ENCODE measurements at places on chromosomes 16 and 17. TPM values are rescaled to one million over a fixed set of nuclear protein-coding genes. Genes with fewer than 3 reads are reported as not detected.

DNA sequence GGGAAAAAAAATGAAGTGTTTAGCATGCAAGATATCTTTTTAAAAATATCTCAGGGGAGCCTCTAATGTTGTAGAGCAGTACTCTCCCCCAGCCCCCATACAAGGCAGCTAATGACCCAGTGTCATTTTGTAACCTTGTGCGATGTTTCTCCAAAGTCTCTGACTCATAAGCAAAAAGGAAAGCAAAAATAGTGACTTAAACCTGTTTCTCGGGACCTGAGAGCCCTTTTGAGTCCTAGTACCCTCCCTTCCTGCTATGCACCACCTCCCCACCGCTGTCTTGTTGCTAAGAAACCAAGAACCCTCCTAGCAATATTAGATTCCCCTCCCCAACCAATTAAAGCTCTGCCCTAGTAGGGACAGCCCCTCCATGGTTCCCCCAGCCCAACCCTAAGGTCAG lies 2.8 kb downstream of the MYCBPAP start:
- DNase-seq = no peak

DNA sequence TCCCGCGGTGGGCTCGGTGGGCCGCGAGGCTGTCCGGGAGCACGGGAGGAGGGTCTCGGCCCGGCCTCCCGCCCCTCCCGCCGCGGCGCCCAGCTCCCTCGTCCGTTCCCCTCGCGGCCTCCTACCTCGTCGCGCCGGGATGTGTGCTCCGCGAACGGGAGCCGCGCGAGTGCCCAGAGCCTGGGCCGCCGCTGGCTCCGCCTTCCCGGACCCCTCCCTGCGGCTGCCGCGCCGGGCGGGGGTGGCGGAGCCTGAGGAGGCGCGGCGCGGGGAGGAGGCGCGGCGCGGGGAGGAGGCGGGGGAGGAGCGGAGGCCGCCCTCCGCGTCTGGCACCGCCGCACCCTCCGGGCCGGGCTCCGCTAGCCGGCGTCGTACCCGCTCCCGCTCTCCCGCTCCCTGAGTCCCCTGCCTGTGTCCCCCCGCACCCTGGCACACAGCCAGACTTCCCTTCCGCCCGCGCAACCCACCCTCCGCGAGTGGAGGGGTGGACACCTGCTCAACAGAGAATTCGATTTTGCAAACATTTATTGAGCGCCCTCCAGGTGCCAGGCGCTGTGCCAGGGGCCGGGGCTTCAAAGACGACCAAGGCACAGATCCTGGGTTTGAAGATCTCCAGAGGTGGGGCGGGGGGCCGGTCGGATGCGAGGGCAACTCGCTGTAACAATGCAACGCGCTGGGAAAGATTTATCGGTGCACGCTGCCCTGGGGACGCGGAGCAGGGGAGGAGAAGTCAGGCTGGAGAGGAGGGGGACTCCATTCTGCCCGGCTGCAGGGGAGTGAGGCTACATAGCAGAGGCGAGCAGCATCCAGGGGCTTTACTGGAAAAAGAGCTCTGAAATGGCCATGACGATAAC lies at the start of gene MPP3:
Gene MPP3, minus strand, starts transcription at position 171 of the 854 bp plus-strand sequence. CDS start 1,240 bp downstream, outside the sequence.
- peak; percentile 26 for DNase-seq

DNA sequence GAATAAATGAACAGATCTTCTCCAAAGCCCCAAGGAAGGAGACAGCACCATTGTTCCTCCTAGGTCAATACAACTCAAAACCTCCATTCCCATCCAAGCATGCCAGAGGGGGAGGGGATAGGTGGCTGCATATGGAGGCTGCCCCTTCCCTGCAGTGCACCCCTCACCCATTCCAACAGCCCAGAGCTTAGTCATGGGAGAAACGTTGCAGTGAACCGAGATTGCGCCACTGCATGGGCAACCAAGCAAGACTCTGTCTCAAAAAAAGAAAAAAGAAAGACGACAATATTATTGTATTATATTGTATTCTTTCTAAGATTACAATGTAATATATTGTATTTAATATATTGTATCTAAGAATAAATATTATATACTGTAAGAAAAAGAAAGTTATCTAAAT lies 36.4 kb upstream of the CD300E start:
- DNase-seq = no peak

DNA sequence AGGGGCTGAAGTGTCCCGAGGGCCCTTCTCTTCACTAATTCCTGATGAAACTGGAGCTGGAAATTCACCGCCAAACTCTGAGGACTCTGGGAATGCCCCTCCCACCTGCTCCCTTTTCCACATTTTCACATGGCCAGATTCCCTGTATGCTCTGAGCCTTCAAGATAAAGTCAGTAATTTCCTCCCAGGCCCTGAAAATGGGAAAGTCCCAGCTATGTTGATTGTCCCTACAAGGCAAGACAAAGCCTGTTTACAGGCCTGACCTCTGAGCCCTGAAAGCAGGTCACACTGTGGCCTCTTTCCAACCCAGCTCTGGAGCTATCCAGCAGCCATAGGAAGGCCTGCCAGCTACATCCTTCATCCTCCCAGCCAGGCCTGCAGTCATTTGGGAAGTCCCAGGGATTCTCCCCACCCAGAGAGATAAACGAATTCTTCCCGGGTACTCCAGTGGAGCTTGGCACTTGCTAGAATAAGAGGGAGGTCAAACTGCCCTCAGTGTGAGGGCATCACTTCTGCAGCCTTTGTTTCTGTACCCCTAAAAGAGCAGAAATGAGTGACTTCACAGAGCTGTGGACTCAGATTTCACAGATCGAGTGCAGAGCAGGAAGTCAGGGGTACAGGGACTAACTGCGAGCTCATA lies 19.6 kb upstream of the CCL2 start:
- no peak for DNase-seq

DNA sequence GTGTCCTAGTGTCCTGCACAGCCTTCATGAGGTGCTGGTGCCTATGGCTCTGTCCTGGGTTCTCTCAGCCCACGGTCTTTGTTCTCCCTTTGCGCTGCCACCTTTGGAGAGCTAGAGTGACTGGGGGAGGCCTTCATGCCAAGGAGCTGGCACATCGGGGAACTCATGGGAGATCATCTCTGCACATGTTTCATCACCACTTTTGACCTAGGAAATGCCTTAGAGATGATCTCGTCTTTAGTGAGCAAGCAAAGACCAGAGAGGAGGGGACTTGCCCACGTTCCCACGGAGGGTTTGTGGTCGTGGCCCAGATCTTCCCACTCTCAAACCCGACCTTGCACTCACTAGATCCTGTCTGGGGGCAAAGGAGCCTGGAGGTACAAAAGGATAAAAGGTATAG lies 23.5 kb downstream of the TBX4 start:
- DNase-seq = no peak

- no peak for DNase-seq
These were observed 8.5 kb downstream of the SNN start for GRCh38 chr16:11676799-11677198.

- no peak for DNase-seq
These were observed 61.6 kb downstream of the TNFRSF13B start for GRCh38 chr17:16910341-16910740.

DNA sequence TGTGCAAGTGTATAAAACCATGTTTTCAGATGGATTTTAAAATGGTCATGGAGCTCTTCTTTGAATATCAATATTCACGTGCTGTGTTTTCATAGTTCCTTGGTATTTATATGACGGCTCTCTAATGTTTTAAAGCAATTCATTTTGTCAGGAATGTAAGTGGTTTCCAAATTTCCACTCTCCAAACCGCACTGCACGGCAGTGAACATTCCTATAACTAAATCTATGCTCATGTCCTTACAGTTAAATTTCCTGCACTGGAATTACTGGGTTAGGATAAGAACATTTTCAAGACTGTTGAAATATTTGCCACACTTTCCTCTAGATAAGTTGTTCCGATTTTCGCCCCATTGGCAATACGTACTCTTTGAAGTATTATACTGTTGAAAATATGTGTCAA lies 398.9 kb downstream of the PMP22 start:
- DNase-seq = no peak

Gene SEZ6L2
- 7.7 TPM for total RNA-seq

Gene CLDN7
- total RNA-seq = 24.2 TPM

Gene MYL11
- total RNA-seq = 165 TPM

Gene P3H4
- 32.1 TPM for total RNA-seq
